ENCODE measurements at places on chromosomes 7 and 10. TPM values are rescaled to one million over a fixed set of nuclear protein-coding genes. Genes with fewer than 3 reads are reported as not detected.

KIAA1549 gene
- total RNA-seq = 11.1 TPM

ASB10 gene
- not detected for total RNA-seq

AKR1C1 gene
- 53.3 TPM for total RNA-seq

LFNG gene
- total RNA-seq = 24.8 TPM

FGFR2 gene
- 80.7 TPM for total RNA-seq

Data from spinal cord (tissue), 10 donors.